Iris pigment epithelial cell (primary cell): ENCODE measurements at places on chromosomes 2 and 18.

- no peak for DNase-seq
Measured at GRCh38 chr2:199130501-199130900, 327.2 kb downstream of the SATB2 start.

DNA sequence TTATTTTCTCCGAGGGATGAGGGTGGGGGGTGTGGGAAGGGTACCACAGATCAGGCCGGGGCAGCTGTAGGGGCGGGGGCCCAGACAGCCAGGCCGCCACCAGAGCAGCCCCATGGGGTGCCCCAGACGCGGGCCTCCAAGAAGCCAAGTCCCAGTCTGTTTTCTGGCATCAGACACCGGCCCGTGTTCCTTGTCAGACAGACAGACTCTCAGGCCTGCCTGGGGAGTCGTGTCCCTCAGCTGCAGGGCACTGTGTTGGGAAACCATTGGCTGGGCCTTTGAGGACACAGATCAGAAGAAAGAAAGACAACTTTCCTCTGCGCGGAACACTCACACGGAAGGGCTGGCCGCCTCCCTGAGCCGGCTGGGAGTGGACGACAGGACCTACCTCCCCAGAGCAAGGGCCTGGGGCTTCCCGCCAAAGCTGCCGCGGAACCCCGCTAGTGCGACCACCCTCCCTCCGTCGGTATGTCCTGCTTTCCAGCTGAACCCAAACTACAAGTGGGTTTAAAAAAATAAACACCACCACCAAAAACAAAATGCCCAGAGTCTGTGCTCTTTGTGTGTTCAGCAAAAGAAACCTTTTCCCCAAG lies 88.0 kb downstream of the SMAD7 start:
- no peak for DNase-seq

DNA sequence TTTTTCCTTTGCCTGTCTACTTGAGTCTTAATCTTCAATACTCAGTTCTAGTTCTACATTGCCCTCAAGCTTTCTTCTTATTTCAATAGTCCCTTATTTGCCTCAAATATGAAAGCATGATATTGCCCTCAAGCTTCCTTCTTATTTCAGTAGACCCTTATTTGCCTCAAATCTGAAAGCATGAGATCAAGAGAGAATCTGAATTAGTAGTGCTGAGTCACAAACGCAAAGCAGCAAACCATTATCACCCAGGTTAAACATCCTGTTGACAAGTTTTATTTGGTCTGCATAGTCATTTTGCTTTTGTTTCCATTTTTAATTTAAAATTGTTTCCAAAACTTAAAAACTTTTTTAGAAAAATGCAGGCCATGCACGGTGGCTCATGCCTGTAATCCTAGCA lies 583.3 kb upstream of the FSHR start:
- no peak for DNase-seq

DNA sequence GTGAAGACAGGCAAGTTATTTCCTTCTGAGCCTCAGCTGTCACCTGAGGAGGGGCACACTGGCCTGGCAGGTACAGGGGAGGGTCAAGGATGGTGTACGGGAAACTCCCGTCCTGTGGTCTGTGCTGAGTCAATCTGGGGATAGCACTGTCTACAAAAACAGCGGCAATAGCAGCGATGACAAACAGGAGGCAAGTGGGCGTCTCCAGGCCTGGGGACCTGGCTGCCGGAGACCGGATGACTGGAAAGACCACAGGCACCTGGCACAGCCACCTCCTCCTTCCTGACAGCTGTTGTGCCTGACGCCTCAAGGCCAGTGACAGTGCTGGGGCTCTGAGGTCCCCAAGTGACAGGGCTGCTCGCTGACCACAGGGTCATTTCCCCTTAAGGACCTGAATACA lies 202.1 kb upstream of the HS6ST1 start:
- no peak for DNase-seq

- no peak for DNase-seq
Measured at GRCh38 chr2:77470096-77470495, 52.1 kb downstream of the LRRTM4 start.

DNA sequence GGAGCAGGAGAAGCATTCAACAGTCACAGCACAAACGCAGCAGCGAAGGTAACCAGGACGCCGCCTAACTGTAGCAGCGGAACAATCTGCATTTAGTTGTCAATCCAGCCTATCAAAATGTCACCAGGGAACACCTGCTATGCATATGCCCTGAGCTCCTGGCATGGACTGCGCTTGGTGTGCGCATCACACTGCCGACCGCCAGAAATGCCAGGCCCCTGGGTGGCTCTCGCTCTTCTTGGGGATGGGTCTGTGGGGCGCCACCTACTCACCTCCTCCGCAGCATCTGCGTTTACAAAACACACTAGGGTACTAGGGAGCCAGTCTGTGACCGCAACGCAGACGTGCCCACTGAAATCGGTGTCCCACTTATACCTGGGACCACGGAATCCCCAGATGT lies 31.7 kb downstream of the ZNF516 start:
- no peak for DNase-seq

- no peak for DNase-seq
Measured at GRCh38 chr2:206942592-206943478, 3.5 kb downstream of the CPO start.

GRCh38 chr18:79402977-79403722 lies 7.4 kb downstream of the NFATC1 start:
- DNase-seq: no peak
